ENCODE measurements at places on chromosomes 16 and 17.

DNA sequence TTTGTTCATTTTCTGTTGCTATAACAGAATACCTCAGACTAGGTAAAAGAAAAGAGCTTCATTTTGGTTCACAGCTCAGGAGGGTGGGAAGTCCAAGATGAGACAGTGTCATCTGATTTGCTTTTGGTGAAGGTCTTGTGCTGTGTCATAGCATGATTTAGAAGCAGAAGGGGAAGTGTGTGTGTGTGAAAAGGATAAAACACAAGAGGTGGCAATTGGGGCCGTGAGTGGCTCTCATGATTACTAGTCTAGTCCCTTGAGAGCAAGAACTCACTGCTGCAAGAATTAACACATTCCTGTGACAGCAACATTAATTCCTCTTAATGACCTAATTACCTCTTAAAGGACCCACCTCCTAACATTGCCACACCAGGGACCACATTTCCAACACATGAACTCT, 8.3 kb downstream of the SLC35G3 start:
- no peak for DNase-seq

DNA sequence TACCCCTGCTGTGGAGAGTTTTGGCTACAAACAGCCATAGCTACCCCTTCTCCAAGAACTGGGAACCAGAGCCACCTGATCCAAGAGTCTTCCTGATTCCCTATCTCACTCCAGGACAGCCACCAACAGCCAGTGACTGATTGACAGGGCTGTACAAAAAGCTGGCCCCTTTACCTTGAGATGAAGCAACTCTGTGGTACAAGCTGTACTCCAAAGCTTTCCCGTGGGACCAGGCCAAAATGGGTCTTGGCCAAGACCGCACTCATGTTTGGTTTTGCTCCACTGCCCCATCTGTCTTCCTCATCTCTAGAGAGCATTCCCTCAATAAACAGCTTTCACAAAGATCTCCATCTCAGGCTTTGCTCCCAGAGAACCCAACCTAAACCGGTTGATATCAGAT, 43.6 kb downstream of the RNF157 start:
- DNase-seq: no peak

GRCh38 chr17:82437325-82437668, 13.3 kb downstream of the CYBC1 start:
- DNase-seq: no peak

- DNase-seq: no peak
Measured at GRCh38 chr17:57381498-57381897, 125.2 kb downstream of the MSI2 start.

DNA sequence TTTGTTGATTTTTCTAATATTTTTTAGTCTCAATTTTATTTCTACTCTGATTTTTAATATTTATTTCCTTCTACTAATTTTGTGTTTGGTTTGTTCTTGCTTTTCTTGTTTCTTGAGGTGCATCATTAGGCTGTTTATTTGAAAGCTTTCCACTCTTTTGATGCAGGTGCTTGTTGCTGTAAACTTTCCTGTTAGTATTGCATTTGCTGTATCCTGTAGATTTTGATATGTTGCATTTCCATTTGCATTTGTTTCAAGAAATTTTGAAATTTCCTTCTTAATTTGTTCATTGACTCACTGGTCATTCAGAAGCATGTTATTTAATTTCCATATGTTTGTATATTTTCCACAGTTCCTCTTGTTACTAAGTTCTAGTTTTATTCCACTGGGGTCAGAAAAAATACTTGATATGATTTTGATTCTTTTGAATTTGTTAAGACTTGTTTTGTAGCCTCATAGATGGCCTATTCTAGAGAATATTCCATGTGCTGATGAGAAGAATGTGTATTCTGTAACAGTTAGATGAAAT, 43.1 kb upstream of the NACA2 start:
- DNase-seq: no peak

DNA sequence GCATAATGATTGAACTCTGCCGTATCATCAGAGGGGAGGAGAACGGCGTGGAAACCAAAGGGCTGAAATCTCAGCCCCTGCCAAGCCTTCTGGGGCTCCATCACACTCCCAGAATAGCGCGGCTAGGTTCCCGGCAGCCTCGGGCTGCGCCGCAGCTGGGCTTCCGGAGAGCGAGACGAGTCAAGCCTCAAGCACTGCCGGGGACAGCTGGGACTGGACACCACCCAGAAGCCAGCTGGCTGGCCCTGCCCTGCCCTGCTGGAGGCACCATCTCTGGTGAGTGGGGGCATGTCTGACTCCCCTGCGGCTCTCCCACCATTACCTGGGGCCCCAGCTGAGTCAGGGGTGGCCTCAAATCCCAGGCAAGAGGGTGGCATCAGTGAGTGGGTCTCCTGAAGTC, 7.2 kb upstream of the GPRC5C start:
- no peak for DNase-seq
